ENCODE measurements at places on chromosomes 2 and 18.

- DNase-seq = no peak
These were observed 2.5 kb upstream of the YES1 start for GRCh38 chr18:814300-815084.

- no peak for DNase-seq
These were observed 115.6 kb upstream of the TMEM200C start for GRCh38 chr18:6010921-6011320.

GRCh38 chr2:96912346-96913116 lies 42.7 kb upstream of the SEMA4C start:
- no peak for DNase-seq

- DNase-seq = no peak
These were observed 20.7 kb downstream of the FOSL2 start for GRCh38 chr2:28413152-28413898.

DNA sequence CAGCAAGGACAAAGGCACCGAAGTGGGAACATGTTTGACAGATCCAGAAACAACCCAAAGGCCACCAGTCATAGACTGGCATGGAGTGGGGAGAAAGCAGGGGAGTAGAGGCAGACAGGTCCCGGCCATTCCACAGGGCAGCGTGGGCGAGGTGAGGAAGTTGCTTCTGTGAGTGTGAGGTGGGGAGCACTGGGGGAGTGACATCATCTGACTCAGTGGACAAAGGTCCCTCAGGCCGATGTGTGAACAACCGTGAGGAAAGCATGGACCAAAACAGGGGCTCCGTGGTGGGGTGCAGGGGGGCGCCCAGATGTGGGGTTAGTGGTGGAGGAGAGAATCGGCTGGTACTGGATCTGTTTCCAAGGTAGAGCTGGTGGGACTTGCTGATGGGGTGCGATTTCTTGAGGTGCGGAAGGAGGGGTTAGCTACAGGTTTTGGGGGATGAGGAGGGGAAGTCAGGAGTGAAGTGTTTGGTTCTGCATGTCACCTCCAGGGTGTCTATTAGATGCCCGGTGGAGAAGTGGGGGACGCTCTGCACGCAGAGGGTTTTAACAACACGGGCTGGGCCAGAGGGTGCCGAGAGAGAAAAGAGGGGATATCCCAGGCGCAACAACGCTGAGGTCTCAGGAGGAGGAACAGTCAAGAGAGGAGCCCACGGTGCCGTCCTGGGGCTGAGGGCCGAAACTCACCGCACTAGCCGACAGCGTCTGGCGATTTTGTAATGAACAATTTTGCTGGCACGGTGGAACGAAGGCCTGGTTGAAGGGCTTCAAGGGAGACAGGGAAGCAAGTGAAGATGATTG lies 2.5 kb upstream of the SFT2D3 start:
- DNase-seq = no peak

DNA sequence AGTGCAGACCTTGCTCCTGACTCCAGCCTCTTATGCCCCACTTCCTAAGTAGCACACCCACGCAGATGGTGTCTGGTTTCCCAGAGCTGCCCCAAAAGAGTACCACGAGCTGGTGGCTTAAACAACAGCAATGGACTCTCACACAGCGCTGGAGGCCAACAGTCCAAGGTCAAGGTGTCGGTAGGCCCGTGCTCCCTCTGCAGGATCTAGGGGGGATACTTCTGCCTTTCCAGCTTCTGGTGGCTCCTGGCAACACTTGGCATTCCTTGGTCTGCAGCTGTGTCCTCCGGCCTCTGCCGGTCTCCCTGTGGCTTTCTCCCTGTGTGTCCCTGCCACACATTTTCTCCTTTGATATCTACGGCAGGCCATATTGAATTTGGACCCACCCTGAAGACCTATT lies 99.0 kb downstream of the TSHZ1 start:
- DNase-seq = no peak

- DNase-seq = no peak
These were observed 14.7 kb downstream of the CUL3 start for GRCh38 chr2:224570328-224570993.

- no peak for DNase-seq
These were observed 121.6 kb downstream of the VAPA start for GRCh38 chr18:10035281-10035991.

DNA sequence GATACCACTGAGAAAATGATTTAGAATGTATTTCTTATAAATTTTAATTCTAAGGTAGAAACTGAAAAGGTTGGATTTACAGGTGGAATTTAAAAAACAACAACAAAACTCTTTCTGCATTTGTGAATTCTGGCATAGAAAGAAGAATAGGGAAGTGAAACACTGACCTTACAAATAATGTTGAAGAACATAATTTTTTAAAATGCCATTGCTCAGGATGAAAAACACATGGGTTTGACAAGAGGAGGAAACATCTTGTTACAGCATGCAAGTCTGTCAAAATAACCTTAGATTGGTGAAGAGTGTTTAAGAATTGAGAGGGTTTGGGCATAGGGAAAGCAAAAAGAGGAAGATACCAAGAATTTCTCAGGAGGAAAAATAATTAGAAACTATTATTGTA lies 184.3 kb downstream of the UBE2E3 start:
- DNase-seq = no peak

GRCh38 chr2:187424146-187424545 lies 23.9 kb downstream of the CALCRL start:
- no peak for DNase-seq

GRCh38 chr2:46260305-46260704 lies 36.9 kb upstream of the EPAS1 start:
- DNase-seq = no peak

- no peak for DNase-seq
These were observed 97.7 kb downstream of the CDC42EP3 start for GRCh38 chr2:37573451-37574388.

DNA sequence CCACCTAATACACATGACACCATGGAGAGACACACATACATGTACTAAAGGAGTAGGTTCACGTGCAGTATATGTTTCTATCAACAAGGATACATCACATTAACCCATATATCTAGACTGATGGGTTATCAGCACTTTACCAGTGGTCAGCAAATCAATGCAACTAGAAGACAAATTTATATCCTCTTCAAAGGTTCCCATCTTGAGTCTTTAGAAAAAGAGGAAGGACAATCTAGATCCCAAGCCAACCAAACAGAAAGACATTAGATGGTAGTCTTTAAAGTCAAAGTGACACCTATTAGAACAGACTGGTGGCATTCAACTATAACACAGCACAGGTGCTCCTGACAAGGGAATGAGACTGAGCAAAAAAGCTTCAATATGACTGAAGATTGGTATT lies 13.8 kb upstream of the SERTAD2 start:
- no peak for DNase-seq

GRCh38 chr2:210630873-210631560 lies 74.6 kb downstream of the CPS1 start:
- no peak for DNase-seq

GRCh38 chr18:72444111-72444797 lies 99.9 kb downstream of the CBLN2 start:
- DNase-seq = no peak

GRCh38 chr2:241496003-241496707 lies 12.2 kb downstream of the STK25 start:
- no peak for DNase-seq

DNA sequence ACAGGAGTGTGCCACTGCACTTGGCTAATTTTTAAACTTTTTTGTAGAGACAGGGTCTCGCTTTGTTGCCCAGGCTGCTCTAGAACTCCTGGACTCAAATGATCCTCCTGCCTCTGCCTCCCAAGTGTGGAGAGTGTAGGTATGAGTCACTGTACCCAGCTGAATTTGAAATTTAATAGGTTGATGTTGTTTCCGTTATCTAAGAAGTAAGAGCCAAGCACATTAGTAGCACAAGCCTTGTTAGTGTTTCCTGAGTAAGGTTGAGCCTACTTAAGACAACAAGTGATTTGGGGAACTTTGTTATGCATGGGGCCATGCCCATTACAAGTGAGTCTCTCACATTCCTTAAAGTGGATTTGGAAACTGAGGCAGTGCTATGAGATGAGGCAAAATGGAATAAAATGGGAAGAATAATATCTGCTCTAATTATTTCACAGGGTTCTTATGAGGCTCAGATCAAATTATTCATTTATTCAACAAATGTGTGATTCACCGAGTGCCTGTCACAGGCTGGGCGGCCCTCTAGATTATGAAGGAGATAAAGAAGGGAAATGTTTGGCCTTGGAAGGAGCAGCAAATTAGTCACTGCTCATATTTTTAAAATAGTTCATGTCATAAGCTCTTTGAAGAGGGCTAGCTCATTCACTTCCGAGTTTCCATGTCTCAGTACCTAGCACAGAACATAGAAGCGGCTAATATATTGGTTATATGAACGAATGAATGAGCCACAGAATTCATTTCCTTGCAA lies 217.2 kb downstream of the LDLRAD4 start:
- no peak for DNase-seq

- DNase-seq = no peak
These were observed 41.1 kb upstream of the ARL5A start for GRCh38 chr2:151869291-151869690.

DNA sequence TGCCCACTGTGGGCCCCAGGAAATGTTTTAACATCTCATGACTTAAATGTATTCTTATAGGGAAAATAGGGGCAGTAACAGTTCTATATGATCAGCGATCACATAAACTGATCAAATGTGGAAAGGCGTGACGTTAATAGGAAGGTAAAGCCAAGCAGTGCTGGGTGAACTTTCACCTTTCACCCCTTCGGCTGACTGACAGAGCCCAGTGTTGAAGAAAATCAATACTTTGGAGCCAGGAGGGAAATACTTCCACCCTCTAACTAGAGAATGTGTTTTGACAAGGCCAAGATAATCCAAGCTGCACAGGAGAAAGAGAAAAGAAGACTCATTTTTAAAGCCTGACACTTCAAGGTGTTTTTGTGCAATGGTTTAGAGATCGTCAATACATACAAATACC lies 116.5 kb upstream of the BOD1L2 start:
- no peak for DNase-seq

GRCh38 chr2:229313591-229313990 lies 42.5 kb upstream of the PID1 start:
- DNase-seq = no peak

DNA sequence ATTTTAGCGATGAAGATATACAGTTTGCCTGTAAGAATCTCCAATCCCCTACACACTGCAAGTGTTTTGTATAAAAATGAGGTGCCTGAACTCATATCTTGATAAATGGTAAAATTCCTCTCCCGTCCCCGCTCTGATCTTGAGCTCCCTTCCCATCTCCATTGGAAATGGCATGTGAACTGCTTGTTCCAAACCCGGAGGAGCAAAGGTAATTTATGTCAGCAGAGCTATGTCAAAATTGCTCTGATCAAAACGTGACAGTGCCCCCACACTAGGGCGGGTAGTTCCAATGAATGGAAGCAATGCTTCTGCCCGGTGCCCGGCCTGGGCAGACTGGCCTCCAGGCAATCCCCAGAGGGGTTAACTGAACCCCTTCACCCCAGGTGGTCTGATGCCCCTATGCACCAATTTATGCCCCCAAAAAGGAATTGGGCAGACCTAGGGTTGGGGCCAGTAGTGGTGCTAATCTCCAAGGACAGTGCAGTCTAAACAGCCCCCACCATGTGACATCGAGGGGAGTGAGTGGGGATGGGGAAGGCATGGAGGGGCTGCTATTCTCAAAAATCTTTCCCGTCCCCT lies 3.6 kb upstream of the GMPPA start:
- DNase-seq = no peak

- no peak for DNase-seq
These were observed 222.3 kb downstream of the IKZF2 start for GRCh38 chr2:212929116-212929515.

DNA sequence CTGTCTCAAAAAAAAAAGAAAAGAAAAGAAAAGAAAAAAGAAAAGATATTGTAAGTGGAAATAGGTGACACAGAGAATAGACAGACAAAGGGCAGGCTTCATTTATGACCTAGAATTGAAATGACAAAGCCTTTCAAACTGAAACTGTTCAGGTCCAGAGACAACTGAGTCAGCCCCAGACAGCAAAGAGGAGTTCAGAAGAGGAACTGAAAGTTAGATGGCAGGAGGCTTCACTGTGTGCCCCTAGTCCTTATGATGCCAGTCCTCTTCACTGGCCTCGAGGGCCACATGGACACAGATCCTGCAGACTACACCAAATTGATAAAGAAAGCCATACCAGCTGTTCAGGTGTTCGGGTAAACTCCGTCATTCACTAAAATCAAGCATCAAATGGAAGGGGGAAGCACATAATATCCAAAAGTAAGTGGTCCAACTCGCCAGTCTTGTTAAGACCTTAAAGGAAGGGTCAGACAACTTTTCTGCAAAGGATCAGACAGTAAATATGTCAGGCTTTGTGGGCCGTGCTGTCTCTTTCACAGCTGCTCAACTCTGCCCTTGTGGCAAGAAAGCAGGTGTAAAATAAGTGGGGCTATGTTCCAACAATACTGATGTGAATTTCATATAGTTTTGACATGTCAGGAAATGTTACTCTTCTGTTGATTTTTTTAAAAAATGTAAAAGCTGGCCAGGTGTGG lies 231.9 kb upstream of the MGAT5 start:
- peak; percentile 46 for DNase-seq

- peak; percentile 8 for DNase-seq
These were observed at the start of gene RSAD2 for GRCh38 chr2:6877402-6878304. Gene RSAD2, plus strand, starts transcription at chr2:6877777. Its CDS starts 24 bp downstream, at chr2:6877801.

DNA sequence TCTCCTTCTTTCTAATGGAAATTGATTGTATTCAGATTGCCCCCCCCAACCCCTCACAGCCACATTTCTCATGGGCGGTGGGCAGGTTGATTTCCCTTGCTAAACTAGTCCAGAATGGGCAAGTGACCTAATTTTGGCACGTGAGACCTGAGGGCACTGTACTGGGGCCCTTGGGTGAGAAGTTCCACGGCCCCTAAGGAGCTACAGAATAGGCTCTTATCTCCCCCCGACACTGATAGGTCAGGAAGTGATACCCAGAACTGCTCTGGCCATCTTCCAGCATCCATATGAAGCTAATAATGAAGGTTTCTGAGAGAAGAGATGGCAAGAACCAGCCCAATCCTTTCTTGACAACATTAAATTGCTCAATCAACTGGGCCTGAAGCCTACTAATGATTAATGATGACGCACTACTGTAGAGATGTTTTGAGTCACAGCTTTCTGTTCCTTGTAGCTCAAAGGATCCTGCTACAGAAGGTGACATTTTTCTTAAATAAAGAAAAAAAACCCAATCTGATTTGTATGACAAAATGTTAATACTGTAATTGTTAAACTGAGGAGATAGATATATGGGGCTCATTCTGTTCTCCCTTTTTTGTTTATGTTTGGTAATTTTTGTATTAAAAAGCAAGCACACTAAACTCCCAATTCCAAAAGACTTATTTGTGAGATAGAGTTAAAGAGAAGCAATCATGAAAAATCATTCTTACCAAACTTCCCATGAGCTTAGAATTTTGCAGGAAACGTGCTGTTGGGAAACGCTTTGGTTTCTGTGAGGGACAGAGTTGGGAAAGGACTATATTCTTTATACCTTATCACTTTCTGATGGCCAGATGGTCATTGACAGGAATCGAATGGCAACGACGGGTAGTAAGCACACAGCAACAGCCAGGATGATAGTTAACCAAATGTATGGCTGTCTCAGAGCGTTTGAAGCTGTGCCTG lies 28.2 kb upstream of the NARS1 start:
- peak; percentile 53 for DNase-seq

GRCh38 chr2:68741805-68742306 lies 7.2 kb downstream of the ARHGAP25 start:
- no peak for DNase-seq
